ENCODE measurements at places on chromosomes 5 and 9.

DNA sequence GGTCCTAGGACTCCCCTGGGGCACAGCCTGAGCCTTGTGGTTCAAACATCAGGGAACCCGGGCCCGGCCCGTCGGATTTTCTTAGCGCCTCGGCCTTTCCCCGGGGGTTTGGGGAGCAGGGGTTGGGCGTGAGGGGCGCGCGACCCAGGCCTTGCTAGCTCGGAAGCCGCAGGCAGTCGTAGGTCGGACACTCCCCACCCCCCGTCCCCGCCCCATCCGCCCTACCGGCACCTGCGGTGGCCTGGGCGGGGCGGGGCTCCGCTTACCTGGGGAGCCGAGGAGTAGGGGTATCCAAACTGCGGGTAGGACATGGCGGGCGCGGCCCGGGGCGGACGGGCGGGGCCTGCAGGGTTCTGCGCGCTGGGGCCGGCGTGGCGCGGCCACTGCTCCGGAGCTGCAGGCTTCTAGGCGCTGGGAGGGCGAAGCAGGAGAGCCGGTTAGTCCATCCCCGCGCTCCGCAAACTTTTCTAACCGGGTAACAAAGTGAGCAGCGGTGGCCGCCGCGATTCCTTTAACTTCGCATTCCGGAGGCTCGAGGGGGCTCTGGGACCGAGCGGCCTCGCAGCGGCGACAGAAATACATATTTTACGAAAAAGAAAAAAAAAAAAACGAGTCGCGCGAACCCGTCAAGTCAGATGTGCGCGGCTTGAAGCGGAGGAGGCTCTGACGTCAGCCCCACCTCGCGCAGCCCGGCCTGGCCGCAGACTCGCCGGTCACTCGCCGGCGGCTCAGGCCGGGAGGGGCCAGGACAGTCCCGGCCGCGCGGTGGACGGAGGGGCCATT lies at the start of gene IRX4:
Gene IRX4 (minus strand): TSS at position 589 of the 783 bp plus-strand sequence. CDS start 278 bp downstream, at position 311.
- DNase-seq = no peak

DNA sequence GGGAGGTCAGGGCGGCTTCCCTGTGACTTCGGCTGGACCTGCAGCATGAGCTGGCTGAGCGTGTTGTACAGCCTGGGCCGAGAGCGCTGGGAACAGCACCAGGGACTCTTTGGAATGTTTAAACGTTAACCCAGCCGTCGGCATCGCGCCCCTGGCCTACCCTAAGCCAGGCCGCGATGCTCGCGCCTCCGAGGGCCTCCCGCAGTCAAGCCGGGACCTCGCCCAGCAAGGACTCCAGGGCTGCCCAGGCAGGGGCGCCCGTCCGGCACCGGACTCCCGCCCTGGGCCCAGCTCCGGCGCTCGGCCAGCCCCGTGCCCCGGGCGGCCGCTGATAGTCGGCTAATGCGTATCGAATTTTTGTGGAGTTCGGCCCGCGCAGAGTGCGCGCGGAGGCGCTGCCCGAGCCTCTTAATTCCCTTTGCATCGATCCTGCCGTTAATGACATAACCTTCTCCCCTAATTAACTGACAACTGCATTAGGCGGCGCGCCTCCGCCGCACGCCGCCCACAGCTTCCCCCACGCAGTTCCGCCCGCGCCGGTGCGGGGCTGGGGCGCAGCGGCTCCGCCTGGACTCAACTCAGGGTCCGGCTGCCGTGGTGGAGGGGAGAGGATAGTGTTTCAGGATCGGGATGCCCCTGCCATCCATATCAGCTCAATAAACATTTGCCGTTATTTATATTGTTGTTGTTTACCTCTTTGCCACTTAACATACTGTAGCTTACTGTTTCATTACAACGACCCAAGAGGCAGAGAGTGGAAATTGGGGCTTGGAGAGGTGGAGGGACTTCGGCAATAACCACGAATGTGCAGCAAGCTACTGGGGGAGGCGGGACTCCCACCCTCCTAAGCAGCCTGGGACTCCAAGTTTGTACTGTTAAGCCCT lies 28.8 kb upstream of the CDC23 start:
- DNase-seq = peak; percentile 7

GRCh38 chr5:141867651-141868050 lies 10.6 kb downstream of the PCDH1 start:
- DNase-seq = no peak

- no peak for DNase-seq
Measured at GRCh38 chr5:176719113-176719739, 71.9 kb downstream of the TSPAN17 start.

DNA sequence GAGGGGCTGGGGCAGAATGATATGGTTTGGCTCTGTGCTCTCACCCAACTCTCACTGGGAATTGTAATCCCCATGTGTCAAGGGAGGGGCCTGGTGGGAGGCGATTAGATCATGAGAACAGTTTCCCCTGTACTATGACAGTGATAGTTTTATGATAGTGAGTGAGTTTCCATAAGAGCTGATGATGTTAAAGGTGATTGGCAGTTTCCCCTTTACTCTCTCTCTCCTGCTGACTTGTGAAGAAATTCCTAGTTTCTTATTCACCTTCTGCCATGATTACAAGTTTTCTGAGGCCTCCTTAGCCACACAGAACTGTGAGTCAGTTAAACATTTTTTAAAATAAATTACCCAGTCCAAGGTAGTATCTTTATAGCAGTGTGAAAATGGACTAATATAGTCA lies 120.4 kb upstream of the CDH9 start:
- DNase-seq = no peak

DNA sequence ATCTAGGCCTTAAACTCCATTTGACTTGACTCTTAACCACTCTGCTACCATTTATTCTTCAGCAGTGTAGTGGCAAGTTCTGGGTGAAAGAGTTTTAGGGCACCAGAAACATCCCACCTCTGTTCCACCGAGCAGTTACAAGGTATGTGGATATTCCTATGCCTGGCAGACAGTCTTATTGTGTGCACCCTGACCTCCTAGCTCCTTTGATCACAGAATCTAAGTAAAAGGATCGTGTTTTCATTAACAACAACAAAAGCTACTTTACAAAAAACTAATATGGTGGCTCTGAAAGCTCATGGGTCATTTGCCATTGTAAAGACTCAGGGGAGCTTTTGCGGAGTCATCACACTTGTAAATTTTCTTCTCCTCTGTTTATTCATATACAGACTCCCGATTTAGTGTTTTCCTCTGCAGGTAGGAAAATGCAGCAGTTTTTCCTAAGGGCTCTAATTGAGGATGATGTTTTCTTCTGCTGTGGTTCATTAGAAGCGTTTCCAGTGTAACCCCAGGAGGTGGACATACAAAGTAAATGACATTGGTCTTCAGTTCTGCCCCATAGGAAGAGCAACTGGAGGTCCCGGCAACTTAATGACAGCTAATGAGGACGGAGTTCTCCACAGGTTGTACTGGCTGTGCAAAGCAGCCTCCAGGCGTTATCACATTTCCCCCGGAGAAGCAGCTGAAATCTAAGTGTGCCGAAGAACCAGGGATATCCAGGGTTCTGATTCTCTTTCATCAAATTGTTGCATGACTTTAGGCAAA lies 78.2 kb downstream of the ATP10B start:
- no peak for DNase-seq
